Activated CD8-positive, alpha-beta memory T cell treated with anti-CD3 and anti-CD28 coated beads for 24 hours (primary cell): ENCODE measurements at places on chromosomes 1 and 21.

DNA sequence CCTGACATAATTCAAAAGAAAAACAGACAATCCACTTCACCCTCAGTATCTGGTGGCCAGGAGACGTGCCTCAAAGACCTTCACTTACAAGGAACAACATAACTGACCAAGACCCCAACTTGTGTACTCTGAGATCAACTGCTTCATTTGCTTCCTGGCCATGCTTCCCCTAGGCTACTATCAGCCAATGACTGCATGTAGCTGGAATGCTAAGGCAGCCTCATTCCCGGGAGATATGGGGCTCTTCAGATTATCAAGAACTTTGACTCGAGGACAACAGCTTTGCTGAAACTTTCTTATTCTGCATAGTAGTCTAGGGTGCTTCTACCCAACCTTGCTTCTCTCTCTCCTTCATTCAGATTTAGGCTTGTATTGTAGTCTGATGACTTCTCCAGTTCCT, 11.7 kb upstream of the UCK2 start:
- DNase-seq = no peak

- no peak for DNase-seq
Observed at GRCh38 chr1:162128693-162129356, 59.3 kb downstream of the NOS1AP start.

- peak; percentile 58 for DNase-seq
Observed at GRCh38 chr1:227789084-227790033, 26.1 kb upstream of the PRSS38 start.

DNA sequence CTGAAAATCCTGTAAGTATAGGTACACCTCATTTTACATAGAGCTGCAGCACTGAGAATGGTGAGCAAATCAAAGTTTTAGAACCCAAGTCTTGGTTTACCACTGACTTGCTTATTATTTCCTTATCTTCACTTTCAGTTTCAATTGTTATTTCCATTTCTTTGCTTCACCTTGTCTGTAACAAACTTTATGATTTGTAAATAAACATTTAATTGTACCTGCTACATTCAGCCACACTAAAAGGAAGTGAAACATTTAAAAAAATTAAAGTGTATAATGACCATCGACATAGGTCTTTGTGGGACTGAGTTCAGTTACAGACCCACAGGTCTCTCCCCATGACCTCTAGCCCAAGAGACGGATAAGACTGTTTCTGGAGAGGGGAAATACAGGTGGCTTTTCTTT, 34.4 kb downstream of the LGR6 start:
- no peak for DNase-seq

- DNase-seq = no peak
Observed at GRCh38 chr1:179202161-179202560, 27.3 kb downstream of the ABL2 start.

- DNase-seq = peak; percentile 26
Observed at GRCh38 chr1:203371288-203371687, 20.4 kb upstream of the FMOD start.

DNA sequence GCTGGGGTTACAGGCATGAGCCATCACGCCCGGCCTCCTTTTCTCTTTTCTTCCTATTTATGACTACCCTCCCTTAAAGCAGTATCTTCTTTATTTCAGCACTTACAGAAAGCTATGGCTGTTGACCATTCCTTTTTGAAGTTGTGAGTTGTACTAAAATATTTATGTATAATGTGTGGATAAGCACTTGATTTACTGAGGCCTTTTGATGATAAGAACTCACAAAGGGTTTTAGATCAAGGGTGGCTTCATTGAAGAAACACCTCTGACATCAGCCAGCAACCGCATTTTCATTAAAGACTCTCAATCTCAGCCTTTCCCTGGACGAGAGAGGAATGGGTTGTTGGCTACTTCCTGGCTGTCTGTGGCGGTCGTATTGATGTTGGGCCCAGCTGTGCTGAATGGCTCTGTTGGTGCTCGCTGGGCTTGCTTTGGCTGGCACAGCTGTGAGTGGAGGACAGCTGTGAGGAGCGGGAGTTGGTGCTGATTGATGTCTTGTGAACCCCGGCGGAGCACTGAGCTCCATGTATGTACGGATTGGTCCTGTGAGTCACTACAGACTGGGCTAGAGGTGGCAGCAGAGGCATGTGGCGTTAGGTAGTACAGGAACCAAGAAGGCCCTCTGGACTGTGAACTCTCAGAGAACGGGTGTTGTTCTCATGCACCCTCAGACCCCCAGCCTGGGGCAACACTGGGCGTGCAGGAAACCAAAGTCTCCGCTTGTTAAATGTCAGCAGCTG, 208.8 kb downstream of the KIF26B start:
- no peak for DNase-seq

GRCh38 chr1:52296345-52296744, 69.7 kb downstream of the CC2D1B start:
- DNase-seq = no peak

DNA sequence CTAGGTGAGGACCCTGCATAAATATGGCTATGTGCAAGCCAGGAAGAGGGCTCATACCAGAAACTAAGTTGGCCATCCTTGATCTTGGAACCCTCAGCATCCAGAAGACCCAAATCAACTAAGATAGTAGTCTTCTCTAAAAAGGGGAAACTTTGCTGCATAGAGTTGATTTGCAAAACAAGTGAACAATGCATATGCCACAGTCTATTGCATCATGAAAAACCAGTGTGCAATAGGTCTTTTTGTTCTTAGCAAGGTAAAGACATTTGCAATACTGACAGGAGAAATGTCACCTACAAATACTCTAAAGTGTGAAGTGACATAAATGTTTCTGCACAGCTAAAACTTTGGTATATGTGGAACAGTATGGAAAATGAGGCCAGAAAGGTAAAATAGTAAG, 2.0 kb upstream of the IFI16 start:
- DNase-seq = no peak

GRCh38 chr21:45405271-45405818, 380 bp downstream of the COL18A1 start:
- no peak for DNase-seq

DNA sequence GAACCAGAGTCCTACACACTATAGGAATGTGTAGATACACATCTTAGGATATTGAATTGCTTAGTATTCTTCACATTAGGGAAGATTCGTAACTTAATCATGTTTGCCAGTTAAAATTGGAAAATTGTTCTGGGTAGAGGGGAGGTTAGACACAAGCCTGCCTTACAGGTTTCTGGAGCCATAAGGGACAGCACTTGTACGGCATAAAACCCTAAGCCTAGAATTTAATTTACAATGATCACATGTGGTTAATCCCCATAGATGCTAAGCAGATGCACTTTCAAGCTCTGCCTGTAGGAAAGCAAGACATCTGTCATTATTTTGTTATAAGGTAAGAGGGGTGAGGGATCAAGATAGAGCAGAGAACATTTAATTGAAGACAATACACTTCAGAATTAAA, 820.7 kb downstream of the NCAM2 start:
- no peak for DNase-seq

DNA sequence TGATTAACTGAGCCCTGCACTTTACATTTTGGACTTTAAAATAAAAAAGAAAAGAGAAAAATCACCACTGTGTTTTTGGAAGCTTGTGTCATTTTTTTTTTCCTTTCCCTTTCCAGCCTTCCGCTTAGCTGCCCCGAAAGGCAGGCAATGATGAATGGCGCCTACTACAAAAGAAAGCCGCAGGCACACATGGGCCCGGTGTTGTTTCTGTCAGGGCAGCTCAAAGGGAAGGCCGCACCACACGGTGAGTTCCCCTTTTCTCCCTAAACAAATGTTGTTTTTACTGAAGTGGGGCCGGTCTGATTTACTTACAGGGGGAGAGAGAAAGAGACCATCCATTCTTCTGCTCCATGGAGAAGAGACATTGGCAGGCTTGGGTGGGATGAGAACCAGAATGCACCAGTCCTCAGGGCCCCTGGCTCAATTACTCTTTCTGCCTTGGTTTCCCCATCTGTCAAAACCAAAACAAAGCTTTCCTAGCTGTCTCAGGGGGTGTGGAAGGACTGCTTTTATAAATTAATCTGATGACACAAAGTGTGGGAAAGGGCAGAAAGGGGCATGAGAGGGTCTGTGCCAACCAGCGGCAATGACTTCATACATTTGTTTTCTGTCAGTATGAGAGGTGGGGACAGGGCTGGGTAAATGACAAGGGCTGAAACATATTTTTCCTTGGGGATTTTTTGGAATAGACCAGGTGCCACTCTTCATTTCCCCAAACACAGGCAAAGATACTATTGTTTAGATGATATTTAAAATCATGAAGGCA, 91.4 kb upstream of the PLXNA2 start:
- no peak for DNase-seq

DNA sequence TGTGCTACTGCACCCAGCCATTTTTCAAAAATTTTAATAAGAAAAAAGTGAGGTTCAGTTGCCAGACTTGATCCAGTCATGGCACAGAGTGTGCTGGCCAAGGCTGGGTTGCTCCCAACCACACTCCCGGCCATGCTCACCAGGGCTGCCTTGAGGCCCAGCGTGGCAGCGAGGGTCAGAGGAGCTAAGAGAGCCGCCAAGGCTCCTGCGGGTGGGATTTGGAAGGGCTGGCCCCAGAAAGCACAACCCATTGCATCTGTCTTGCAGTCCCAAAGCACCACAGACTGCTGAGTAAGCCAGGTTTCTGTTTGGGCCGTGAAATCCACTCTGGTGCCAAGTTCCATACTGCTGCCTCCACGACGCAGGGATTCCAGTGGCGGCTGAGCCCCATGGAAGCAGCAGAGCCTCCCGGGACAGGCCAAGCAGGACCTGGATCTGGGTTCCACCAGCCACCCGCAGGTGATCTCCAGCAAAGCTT, 22.6 kb downstream of the ZBTB17 start:
- DNase-seq = no peak

DNA sequence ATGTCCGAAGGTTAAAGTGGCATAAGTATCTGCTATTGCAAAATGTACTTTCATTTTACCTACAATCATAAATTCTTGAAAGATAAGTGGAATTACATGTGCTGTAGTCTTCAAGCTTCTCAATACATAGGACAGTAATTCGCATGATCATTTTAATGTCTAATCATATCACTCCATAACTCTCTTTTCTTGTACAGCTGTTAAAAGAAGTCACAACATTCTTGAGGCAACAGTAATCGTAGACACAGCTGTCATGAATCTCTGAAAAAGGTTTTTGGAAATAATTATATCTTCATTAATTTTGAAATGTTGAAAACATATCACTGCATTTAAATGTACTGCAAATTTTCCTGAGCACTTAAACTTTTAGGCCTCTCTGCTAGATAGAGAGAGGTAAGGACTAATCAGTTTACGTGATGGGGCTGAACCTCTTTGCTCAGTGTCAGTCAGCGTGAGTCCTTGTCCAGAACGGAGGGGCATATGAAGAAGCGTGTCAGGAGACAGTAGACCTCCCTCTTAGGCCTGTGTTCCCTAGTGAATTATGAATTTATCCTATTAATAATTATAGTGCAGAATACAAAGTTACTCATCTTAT, 133.4 kb downstream of the NEK7 start:
- no peak for DNase-seq

GRCh38 chr1:209485167-209485566, 98.3 kb upstream of the CAMK1G start:
- DNase-seq = no peak

DNA sequence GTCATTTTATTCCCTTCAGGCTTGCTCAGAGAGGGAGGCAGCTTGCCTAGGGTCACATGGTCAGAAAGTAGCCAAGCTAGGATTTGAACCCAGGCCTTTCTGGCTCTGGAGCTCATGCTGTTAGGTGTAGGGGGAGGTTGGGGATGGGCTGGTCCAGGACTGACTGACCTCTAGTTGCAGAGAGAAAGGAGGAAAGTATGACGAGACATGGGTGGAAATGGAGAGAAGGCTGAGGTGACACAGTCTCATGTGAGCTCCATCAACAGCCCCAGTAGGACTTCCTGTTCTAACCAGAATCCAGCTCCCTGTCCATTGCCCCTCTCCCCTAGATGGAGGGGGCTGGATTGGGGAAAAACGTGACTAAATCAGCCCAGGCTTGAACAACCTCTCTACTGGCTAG, 15.5 kb upstream of the SYNC start:
- no peak for DNase-seq

DNA sequence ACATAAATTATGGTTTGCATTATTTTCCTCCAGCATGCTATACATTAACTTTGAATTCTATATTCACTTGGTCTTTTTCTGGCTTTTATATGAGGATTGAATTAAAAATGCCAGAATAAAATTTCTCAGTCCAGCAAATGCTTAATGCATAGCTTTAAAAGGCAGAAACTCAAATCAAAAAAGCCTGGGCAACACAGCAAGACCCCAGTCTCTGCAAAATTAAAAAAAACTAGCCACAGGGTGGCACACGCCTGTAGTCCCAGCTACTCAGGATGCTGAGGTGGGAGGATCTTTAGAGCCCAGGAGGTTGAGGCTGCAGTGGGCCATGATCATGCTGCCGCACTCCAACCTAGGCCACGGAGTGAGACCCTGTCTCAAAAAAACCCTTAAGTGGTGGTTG, 19.8 kb downstream of the ATP1B1 start:
- no peak for DNase-seq

- no peak for DNase-seq
Observed at GRCh38 chr1:77016386-77016985, 149.2 kb downstream of the ST6GALNAC5 start.

GRCh38 chr1:175877939-175878737, 134.7 kb upstream of the TNR start:
- no peak for DNase-seq

- DNase-seq = no peak
Observed at GRCh38 chr1:156143765-156144489, 9.5 kb upstream of the SEMA4A start.

- no peak for DNase-seq
Observed at GRCh38 chr1:55463814-55464475, 248.8 kb upstream of the USP24 start.

DNA sequence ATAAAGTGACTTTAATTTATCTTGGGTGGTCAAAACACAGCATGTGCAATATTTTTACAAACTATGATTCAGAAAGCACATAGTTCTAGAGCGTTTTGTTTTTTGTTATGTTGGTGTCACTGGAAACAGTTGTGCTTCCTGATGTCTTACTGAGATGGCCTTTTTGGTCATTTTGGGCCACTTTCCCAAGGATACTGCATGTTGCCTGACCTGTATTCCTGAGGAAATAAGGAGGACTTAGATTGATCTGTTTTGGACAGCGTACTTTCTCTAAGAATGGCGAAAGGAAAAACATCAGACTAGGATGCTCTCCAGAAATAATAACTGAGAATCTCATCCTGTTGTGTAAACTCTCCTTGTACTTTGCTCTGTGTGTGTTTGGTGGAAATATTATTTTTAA, 451.2 kb downstream of the USP25 start:
- no peak for DNase-seq

GRCh38 chr1:14421977-14422609, 176.4 kb upstream of the KAZN start:
- no peak for DNase-seq

DNA sequence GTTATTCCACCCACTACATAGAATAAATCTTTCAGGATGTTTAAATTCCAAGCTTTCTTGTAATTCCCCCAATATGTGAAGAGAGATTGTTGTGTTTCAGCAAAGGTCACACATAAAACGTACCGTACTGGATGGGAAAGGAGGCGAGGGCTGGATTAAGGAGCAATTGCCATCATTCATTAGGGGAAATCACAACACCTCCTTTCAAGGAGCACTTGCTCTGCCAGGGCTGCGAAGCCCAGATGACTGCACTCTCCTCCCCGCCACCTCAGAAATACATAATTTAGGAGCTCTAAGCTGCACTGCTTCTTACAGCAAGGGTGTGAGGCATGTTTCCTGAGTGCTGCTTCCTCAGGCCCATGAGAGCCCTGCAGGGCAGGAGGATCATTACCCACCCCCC, 29.6 kb downstream of the MATN1 start:
- DNase-seq = no peak

GRCh38 chr1:116881879-116882520, 27.7 kb upstream of the PTGFRN start:
- DNase-seq = peak; percentile 62
